ENCODE measurements at places on chromosomes 5 and 9.

GRCh38 chr9:104808035-104808614 lies 44.2 kb downstream of the NIPSNAP3B start:
- DNase-seq, result no peak
- H3K4me3 ChIP-seq, result no peak overlapping the region
- no peaks in the 10 kb centered on the region for H3K4me1 ChIP-seq
- no peak overlapping the region for H3K27ac ChIP-seq

DNA sequence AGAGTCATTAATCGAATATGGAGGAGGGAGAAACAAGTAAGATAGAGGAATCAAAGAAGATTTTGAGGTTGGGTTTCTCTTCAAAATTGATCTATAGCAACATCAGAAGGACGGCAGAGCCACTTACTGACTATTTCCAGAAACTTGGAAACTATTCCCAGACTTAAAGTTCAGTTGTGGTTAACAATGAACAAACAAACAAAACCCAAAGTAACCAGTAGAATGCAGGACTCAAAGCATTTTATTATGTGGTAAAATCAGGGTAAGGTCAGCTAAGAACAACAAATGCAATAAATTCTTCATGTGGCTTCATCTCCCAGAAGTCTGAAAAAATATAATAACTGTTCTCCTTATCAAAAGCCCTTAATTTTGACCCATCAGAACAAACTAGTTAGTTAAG lies 54.9 kb upstream of the OSMR start:
- H3K36me3 ChIP-seq, result no peaks in the 10 kb centered on the region
- no peaks in the 10 kb centered on the region for H3K4me1 ChIP-seq
- no peak overlapping the region for H3K27ac ChIP-seq
- no peak overlapping the region for H3K4me3 ChIP-seq

- H3K27ac ChIP-seq, result no peak overlapping the region
- H3K36me3 ChIP-seq, result peaks cover 15% of the 10 kb centered on the region
- no peak overlapping the region for H3K4me3 ChIP-seq
These were observed 43.9 kb downstream of the CCDC125 start for GRCh38 chr5:69288688-69289087.

DNA sequence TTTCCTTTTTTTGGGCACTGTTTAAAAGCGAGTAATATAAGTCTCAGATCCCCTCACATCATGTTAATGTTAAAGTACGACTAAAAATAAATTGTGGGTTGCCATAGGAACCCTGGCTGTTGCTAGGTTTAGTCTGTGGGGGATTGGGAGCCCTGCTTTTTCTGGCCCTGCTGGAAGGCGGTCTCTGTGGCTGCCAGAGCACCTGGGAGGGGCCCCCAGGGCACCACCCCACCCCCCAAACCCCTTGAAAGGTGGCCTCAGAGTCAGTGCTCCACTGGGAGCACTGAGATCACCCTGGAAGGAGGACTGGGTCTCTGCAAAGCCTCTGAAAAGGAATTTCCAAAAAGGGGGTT lies 66.2 kb upstream of the NEURL1B start:
- peaks cover 15% of the 10 kb centered on the region for H3K4me1 ChIP-seq
- H3K4me3 ChIP-seq, result no peak overlapping the region
- DNase-seq, result no peak
- no peak overlapping the region for H3K27ac ChIP-seq
- no peaks in the 10 kb centered on the region for H3K36me3 ChIP-seq
- no peaks in the 10 kb centered on the region for H3K27me3 ChIP-seq

DNA sequence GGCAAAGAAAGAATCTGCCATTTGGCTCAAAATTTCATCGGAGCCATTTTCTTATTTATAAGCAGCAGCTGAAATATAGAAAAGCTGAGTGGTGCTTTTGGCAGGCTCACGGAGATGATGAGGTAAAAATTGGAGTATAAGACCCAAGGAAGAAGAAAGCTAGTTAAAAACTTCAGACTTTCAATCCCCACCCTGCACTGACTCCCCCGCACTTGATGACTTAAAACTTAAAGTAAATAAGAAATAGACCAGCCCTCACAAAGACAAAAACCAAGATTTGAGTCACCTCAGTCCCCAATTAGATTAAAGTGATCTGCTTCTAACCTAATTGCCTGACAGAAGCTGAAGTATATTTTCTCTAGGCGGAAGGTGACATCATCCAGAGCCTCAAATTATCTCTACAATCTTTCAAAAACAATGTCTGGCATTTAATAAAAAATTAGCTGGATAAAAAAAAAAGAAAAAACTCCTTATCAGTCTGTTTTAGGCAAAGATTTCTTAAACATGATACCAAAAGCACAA lies 124.0 kb upstream of the PJA2 start:
- H3K4me1 ChIP-seq, result no peaks in the 10 kb centered on the region
- no peaks in the 10 kb centered on the region for H3K36me3 ChIP-seq
- no peak for DNase-seq
- no peaks in the 10 kb centered on the region for H3K27me3 ChIP-seq
- no peak overlapping the region for H3K27ac ChIP-seq
- H3K4me3 ChIP-seq, result no peak overlapping the region

GRCh38 chr5:126780165-126780827 lies 3.4 kb downstream of the LMNB1 start:
- H3K36me3 ChIP-seq, result no peaks in the 10 kb centered on the region
- peaks cover 8% of the 10 kb centered on the region for H3K4me1 ChIP-seq
- no peak overlapping the region for H3K4me3 ChIP-seq
- DNase-seq, result no peak
- no peaks in the 10 kb centered on the region for H3K27me3 ChIP-seq
